ENCODE measurements at places on chromosomes 6 and 20.

- DNase-seq = no peak
These were observed 358.5 kb upstream of the RUNX2 start for GRCh38 chr6:44969446-44970185.

DNA sequence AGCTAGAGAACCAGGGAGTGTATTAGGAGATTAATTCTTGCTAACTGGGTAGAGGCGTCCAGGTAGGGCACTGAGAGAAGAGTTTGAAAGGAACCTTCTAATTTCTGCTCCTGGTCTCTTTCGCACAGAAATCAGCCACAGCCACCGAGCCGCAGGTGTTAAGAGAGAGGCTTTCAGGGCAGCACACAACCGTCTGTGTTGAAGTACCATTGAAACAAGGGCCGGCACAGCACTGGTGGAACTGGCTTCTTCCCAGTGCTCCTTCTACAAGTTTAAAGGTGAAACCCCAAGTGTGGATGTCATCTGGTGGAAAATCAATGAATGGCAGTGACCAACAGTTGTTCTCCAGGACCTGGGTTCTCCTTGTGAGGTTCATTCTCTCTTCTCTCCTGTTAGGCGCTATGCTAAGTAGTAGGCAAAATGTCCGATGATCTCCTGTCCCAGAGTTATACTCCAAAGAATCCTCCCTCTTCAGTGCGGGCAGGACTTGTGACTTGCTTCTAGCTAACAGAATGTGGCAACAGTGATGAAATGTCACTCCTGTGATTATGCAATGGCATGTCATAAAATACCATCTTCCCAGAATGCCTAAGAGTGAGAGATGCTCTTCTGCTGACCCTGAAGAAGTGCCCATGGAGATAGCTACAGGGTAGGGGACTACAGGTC is 15.0 kb upstream of the RIN2 start:
- no peak for DNase-seq

GRCh38 chr6:63760199-63760598 is 124.6 kb downstream of the PHF3 start:
- DNase-seq = no peak

GRCh38 chr6:5850848-5851255 is 155.9 kb downstream of the NRN1 start:
- no peak for DNase-seq

DNA sequence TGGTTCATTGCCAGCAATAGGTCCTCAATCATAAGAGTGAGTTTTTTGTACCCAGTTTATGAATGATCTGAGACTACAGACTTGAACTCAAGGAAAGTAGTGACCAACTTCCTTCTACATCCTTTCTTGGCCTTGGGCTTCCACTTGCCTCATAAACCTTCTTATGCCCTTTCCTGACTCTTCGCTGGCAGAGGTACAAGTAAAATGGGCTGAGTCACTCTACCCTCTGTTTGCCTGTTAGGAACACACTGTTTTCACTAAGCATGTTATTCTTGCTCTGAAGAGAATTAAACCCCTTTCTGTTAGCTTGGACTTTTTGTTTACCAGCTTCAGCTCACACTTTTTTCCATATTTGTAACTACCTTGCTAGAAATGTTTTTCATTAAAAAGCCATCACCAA is 74.4 kb downstream of the PKHD1 start:
- no peak for DNase-seq

GRCh38 chr6:56091159-56091869 is 156.1 kb downstream of the COL21A1 start:
- DNase-seq = no peak

GRCh38 chr6:818196-818595 is 125.3 kb upstream of the EXOC2 start:
- DNase-seq = no peak

GRCh38 chr6:142846883-142847287 is 98.1 kb downstream of the HIVEP2 start:
- DNase-seq = no peak

GRCh38 chr20:15494851-15495250 is 1078.4 kb downstream of the KIF16B start:
- DNase-seq = no peak

GRCh38 chr6:149190224-149190831 is 127.2 kb upstream of the TAB2 start:
- DNase-seq = no peak

- DNase-seq = no peak
These were observed 627.9 kb downstream of the PRKN start for GRCh38 chr6:162099685-162100084.

GRCh38 chr6:215335-216034 is 76.8 kb upstream of the DUSP22 start:
- DNase-seq = no peak

DNA sequence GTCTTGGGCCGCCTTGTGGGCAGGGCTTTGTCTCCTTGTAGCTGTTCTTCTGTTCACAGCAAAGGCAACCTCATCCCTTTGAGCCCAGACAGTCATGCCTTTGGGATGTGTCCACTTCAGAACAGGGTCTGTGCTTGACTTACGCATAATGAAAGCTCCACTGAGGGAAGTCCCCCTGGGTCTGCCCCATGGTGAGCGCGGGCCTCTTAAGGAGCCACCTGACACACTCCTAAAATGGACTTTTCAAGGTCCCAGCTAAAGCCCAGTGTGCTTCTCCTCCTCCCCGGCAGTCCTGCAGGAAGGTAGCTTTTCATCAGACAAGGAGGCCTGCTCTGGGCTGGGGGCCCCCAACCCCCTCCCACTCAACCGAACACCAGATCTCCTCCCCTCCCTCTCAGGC is 24.9 kb upstream of the PMEPA1 start:
- DNase-seq = no peak
